ENCODE measurements at places on chromosomes 2 and 18.

DNA sequence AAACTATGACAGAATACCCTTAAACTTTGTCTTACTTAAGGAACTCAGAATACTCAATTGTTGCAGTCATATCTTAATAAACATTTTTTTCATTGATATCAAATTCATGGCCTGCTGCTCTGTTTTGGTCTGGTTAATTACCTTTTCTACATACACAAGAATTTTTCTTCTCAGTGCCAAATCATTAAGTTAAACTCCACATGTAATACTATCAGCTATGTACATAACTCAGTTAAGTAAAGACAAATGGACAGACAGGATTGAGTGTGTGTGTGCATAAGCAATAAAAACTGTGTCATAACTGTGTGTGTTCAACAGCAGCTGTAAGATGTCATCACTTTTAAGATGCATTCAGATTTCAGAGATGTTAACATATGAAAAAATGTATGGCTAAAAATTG is 34.4 kb downstream of the VRK2 start:
- no peak for DNase-seq

- DNase-seq: no peak
Observed at GRCh38 chr2:239116456-239117246, 268.8 kb downstream of the TWIST2 start.

DNA sequence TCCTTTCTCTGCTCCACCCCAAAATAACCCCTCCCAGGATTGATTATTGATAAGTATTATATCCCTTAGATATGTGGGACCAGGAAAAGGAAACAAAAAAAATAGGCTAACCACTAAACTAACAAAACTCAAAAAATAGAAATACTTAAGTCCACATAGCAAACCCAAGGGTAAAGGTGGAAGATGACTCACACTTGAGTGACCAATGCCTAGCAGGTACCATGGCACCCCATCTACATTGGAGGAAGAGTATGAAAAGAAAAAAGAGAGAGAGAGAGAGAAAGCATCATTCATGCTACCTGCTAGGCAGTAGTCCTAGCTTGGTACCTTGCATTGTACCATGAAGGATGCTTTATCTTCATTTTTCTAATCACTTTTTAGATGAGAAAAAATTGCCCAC is 6.3 kb downstream of the EXOC6B start:
- no peak for DNase-seq

- DNase-seq: no peak
Observed at GRCh38 chr2:213232649-213233437, 51.4 kb upstream of the SPAG16 start.

DNA sequence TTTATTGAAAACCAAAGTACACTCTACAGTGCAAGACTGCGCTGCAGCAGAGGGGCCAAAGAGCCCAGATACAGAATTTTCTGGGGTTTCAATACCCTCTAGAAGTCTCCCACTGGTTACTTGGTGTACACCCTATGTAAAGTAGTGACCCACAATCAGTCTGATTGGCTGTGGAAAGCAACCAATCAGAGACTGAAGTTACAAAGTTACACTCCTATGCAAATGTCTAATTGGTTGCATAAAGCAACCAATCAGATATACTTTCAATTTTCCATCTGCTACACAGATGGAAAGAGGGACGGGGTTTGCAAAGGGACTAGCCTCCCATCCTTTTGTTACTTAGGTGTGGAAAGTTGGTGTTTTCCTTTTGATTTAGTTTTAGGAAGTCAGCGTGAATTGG is 198.9 kb upstream of the SH3BP4 start:
- DNase-seq: no peak

GRCh38 chr2:108565778-108566375 is 31.6 kb downstream of the LIMS1 start:
- no peak for DNase-seq

DNA sequence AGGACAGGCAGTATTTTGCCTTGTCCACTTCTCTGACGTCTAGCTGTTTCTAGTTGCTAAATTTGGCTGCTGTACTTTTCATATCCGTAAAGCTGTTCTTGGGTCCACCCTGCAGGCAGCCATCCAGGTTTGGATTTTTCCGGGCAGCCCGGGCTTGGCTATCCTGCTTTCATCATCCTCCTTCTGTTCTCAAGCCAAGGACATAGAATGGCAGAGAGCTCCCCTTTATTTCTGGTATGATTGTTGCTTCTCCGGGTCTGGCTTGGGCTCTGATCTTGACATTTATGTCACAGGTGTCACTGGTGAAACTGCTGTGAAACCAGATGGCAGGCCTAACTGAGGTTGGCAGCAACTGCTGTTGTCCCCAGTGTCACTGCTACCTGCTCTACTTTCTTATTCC is 35.5 kb downstream of the SCN2A start:
- DNase-seq: no peak

- no peak for DNase-seq
Observed at GRCh38 chr2:157644776-157645175, 16.1 kb upstream of the ACVR1C start.

DNA sequence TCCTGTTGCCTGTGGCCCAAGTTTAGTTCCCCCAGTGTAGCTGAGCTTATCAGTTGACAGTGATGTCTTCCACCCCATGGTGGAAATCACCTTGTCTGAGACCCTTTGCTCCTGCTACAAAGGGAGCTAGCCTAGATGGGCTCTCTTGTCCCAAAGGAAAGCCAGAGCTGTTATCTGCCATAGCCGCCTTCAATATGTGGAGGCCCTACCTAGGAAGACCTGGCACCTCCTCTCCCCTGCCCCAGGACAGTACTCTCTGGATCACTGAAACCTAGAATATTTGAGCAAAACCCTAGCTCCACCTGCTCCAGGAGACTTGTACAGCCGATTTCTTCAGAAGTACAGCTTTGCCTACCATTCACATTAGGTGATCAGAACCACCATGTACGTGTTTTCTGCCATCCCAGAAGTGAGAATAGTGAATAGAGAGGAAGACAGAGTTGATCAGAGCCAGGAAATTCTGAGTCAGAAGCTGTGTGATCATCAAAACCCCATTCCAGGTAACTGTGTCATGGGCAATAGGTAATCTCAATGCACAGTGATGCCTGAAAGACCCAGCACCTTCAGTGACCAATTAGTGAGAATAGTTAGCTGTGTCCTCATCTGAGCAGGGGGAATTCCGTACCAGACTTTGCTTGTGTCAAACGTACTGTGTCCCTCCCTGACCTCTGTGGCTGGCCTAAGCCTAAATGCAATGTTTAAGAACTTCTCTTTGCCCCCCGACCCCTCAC is 138.4 kb upstream of the ALPP start:
- no peak for DNase-seq

DNA sequence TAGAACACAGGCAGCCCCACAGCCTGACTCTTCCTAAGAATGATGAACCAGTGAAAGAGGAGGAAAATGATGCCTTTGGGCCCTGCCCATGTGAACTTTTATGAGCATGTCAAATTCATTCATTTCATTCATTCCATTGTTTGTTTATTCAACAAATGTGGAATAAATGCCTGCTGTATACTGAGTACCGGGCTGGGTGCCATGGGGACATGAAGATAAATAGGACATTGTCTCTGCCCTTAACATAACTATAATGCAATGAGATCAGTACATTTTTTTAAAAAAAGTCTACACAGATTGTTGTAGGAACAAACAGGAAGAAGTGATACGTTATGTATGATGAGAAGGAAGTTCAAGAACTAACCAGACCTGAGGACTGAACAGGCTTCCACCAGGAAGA is 14.7 kb downstream of the MREG start:
- no peak for DNase-seq

- no peak for DNase-seq
Observed at GRCh38 chr2:234099266-234099665, 48.8 kb downstream of the SPP2 start.

GRCh38 chr2:156907806-156908205 is 349.7 kb upstream of the GALNT5 start:
- no peak for DNase-seq

- no peak for DNase-seq
Observed at GRCh38 chr2:149068996-149069888, 30.7 kb downstream of the LYPD6B start.

- no peak for DNase-seq
Observed at GRCh38 chr2:39513641-39514094, 76.6 kb upstream of the MAP4K3 start.

- DNase-seq: peak; percentile 37
Observed at GRCh38 chr2:50449306-50449705, 582.6 kb downstream of the NRXN1 start.
